Activated CD8-positive, alpha-beta memory T cell treated with anti-CD3 and anti-CD28 coated beads for 48 hours (primary cell): ENCODE measurements at places on chromosomes 6 and 20.

GRCh38 chr6:170205534-170206316, 85.2 kb downstream of the DLL1 start:
- DNase-seq: no peak

DNA sequence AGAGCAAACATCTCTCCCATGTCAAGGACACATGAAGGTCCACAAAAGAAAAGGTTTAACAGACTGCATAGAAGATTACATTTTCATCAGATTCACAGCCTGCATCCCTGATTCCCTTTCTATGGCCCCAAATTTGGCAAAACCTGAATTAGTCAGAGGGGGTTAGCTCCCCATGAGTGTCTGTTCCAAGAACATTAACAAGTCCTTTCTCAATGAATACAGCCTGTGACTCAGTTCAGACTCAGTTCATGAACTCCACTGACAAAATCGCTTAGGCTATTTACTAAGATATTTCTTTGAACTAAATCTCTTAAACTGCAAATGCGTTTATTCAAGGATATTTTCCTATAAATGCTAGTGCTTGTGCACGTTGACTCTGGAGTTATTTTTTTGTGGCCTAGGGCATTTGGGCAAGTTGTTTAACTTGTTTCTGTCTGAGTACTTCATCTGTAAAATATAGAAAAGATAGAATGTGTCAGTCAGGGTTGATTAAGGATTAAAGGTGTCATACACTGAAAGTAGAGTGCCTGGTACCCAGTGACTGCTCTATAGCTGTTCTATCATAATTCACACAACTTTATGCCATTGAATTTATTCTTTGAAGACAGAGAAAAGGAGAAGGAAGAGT, 422.6 kb downstream of the HTR1B start:
- DNase-seq: no peak

DNA sequence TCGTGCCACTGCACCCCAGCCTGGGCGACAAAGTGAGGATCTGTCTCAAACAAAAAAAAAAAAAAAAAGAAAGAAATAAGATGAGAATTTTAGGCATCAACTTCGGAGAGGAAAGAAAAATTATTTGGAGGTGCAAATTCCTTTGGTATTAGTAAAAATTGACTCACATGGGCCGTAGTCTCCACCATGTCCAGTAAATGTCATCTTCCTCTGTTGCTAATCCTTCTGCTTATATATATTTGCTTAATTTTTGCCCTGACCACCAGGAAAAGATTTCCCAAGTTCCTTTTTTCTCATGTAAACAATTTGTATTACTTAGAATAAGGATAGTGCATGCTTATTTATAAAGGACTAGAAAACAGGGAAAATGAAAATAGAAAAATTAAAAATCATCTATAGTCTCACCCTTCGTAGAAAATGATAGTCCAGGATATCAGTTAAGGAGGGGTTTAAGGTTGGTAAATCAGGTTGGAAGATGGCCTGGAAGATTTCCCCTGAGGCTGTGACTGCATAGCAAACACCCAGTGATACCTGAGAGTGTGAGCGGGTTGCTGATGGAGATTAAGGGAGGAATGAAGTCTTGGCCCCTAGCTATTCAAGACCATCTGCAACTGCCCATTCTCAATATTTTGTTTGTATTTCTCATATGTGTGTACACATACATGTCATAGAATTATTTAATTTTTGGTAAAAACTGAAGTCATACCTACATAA, 240.8 kb downstream of the ZNF217 start:
- no peak for DNase-seq

GRCh38 chr6:18206591-18206990, 51.4 kb downstream of the KDM1B start:
- DNase-seq: no peak

DNA sequence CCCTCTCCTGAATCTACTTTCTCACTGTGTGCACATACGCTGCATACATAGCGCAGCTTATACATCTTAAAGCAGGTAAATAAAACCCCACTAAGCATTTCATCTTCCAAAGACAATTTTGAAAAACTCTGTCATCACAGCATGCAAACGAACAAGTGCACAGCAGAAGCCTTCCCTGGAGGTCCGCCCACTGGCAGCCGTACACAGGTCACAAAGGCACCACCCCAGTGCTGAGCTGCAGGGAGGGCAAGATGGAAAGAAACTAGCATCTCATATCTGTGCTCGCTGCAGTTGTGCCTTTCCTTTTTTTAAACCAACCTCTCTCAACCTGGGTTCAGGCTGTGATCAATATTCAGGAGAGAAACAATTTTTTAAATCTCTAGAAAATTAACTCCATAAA, 73.3 kb downstream of the HUS1B start:
- DNase-seq: no peak

DNA sequence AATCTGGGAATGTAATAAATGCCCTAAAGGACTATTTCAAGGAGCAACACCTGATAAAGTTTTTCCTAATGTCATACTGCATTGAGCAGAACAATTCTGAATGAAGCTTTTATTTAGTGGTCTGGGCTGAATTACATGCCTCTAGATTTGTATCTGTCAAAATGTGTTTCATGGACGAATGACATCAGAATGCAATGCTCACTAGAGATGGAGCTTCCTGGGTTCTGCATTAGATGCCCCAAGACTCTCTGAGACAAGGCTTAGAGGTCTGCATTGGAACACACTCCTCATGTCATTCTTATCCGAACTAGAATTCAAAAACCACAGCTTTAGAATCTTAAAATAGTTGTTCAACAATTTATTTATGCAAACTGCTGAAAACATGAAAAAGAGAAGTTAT, 62.0 kb downstream of the SYNE1 start:
- DNase-seq: no peak

- no peak for DNase-seq
Measured at GRCh38 chr6:68240726-68241125, 394.4 kb upstream of the ADGRB3 start.

- no peak for DNase-seq
Measured at GRCh38 chr6:42729731-42730130, 7.3 kb upstream of the PRPH2 start.

- no peak for DNase-seq
Measured at GRCh38 chr6:128870746-128871145, 12.2 kb upstream of the LAMA2 start.

GRCh38 chr6:140663094-140663493, 1288.6 kb upstream of the CITED2 start:
- DNase-seq: no peak

DNA sequence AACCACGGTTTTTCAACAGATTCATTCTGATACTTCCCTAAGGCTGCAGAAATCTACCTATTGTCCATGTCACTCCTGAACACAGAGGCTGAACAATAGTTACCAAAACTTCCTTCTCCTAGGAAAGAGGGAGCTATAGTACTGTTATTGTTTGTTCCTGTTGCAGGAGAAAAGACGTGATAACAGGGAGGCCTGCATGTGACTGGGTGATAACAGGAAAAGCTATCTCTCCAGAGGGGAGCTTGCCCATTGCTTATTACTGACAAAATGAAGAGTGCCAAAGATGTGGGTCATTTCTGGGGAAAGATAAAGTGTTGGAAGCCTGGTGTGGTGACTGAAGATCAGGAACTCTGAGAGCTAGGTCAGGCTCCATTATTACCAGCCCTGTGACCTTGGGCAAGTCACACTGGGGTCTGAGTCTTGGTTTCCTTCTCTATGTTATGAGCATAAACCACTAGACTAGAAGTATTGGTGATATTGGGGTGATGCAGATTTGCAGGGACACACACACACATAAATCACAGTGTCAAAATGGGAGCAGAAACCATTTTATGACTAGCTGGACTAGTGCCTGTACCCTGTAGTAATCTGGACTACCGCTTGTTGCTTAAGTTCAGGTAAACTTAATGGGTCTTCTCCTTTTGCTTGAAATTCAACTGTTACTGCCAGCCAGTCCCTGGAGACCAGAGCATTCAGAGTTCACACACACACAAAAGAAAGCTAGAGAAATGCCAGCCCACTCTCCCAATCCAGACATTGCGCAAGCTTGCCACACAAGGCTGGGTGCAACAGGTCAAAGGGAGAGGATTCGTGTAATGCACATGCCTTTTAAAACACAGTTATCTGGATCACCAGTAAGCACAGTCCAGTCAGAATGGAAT, 136.0 kb upstream of the CNR1 start:
- no peak for DNase-seq

DNA sequence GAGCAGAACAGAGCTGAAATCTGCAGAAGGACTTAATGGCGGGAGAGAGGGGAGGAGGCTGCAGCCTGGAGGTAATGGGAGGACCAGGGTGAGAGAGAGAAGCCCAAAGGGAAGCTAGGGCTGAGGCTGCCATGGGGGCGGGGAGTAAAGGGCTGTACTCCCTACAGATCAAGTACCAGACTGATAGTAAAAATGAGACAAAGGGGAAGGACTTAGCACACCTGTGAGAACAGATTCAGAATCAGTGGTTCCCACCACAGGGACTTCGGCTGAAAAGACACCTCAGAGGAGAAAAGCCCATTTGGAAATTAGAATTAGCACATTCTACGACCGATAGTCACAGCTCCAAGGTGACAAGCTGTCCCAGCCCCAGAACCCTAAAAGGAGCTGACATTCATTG, 6.4 kb upstream of the TBXT start:
- no peak for DNase-seq

GRCh38 chr6:134452906-134453305, 135.0 kb upstream of the SGK1 start:
- DNase-seq: no peak

GRCh38 chr6:42404484-42404883, 47.2 kb downstream of the TRERF1 start:
- DNase-seq: no peak

DNA sequence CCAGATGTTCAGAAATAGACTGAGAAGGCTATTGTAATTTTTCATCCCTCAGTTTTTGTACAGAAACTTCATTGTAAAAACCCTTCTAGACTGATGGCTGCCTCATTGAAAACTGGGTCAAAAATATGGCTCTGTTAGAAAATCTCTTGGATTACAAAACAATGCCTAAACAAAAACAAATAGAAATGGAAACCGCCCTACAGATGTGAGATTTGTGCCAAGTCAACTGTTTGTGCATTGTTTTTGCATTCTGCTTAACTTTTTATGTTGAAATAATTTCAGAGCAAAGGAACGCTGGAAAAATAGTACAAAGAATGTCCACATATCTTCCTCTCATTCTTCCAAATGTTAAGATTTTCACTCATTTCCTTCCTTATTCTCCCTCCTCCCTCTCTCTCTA, 425.1 kb downstream of the FOXA2 start:
- DNase-seq: no peak

DNA sequence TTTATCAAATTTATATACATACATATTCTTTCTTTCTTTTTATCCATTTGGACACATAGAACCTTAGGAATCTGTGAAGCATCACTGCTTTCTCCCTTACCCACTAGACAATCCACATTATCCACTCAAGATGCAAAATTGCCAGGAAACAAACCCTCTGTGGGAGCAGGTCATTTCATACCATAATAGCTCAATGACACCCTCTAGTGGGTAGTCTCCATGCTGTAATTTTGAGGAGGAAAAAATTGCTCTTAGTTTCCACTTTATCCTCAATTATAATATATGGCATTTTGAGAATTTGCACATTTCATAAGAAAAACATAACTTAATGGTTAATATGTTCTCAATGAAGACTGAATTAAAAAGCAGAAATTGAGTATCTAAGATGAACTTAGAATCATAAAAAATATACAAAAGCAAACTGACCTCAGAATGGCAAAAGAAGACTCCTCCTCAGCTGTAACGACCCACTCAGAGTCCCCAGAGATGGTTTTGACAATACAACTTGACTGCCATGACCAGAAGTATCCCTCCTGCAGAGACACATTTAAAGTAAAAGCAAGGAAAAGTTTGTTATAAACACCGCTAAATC, 164.1 kb downstream of the FRK start:
- DNase-seq: no peak

DNA sequence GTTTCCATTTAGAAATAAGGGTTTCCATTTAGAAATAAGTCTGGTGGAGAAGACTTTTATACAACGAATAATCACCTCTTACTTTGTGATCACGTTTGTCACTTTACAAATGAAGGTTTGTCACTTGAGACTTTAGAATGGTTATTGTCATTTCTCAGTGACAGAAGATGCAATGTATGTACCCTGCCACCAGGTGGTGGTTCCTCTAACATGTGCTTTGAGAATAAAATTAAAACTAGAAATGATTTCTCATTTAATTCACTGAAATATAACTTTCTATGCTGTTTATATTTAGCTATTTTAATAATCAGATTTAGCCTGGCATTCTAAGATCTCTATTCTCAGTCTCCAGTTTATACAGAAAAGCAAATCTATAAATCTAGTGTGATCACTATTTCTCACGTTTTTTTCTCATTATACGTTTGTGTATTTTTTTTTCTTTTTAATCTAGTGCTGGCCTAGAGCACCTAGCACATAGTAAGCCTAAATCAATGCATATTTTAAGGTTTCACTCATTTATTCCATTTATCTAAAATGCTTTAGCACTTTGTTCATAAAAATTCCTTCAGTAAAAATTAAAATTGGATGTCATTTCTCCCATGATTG, 57.4 kb upstream of the TFAP2D start:
- DNase-seq: no peak

- DNase-seq: no peak
Measured at GRCh38 chr6:161139766-161140553, 133.9 kb downstream of the AGPAT4 start.

- no peak for DNase-seq
Measured at GRCh38 chr6:156510242-156510641, 266.9 kb upstream of the ARID1B start.

GRCh38 chr6:52969359-52969758, 25.7 kb downstream of the GSTA4 start:
- no peak for DNase-seq

DNA sequence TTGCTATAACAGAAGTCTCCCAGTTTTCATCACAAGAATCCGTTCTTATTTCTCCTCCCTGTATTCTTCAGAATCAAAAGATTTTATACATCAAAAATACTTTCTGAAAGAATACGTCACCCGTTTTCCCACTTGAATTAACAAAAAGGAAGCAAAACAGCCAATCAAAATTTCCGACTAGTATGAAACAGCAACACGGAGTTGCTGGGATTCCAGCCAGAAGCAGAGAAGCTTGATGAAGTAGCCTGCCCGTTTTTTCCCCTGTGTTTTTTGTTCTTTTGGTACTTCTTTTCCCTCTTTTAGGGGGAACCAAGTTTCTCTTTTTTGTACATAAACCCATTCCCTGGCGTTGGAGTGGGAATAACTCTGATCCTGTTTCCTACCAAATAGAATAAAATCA, 14.6 kb downstream of the TXLNB start:
- DNase-seq: no peak

DNA sequence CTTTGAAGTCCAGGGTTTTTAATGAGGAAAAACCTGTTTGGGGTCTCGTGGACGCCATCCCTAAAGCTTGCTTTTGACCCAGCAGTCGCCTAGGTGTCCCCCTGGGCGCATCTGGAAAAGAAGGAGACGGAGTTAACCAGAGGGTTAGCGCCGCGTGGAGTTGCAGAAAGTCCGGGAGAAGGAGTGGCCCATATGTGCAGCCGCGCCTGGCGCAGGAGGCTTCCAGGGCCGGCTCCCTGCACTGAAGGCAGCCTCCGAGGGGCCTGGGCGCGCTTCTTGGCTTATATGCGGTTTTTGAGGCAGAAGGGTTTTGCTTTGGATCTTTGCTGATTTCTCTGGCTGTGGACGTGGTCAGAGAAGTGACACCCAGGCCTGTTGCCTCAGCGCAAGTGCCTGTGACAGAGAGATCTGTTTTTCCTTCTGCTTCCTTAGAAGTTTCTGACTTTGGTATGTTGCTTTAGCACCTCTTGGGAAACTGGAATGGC, 987 bp downstream of the TMEM181 start:
- no peak for DNase-seq
